ENCODE measurements at places on chromosomes 12 and 14.

- DNase-seq = no peak
Observed at GRCh38 chr14:99937475-99938244, 127.6 kb upstream of the EVL start.

DNA sequence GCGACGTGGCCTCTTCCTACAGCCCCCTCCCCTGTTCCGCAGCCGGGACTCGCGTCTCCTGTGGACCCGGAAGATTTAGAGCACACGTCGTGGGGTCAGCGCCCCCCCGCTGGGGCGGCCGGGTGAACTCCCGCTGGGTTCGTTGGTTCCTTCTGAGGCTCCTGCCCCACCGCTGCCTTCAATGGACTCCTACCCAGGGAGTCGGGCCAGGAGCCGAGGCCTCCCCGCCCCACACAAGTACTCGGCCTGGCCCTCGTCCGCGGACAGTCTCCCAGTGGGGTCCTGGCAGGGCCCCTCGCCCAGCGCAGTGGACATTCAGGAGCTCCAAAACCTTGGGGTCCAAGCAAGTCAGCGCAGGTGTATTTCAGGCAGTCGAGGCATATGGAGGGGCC is 1.2 kb downstream of the MMP17 start:
- DNase-seq = no peak

DNA sequence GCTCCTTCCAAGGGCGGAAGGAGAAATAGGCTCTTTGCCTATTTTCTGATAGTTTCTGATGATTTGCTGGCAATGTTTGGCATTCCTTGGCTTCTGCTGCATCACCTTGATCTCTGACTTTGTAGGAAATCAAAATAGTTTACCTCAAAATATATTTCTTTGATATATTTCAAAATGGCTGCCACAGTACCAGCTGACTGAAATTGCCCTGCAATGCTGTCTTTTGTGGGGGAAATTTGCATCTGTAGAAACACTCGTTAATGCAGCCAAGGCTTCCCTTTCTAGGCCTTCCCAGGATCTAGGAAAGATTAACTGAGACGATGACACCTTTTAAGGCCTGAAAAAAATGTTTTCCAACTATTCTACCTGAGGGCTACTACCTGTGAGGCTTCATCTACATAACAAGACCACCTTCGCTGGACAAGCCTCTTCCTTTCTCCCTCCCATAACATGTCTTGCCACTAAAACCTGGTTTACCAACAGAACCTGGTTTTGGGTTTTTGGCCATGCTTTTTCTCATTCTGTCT is 212.8 kb upstream of the SSTR1 start:
- DNase-seq = no peak

- peak; percentile 16 for DNase-seq
Observed at GRCh38 chr14:57982804-57983634, 117.1 kb upstream of the SLC35F4 start.

DNA sequence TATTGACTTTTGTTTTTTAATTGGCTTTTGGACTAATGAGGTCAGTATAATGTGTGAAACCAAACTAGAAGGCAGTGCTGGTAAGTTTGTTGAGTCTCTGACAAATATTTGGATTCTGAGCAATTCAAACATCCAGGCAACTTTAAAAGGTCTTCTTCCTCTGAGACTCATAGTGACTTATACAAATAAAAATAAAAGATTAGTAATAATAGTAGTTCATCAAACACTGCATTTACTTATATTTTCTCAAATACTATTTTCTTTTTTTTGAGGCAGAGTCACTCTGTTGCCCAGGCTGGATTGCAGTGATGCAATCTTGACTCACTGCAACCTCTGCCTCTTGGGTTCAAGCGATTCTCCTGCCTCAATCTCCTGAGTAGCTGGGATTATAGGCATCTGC is 337.9 kb downstream of the DAD1 start:
- no peak for DNase-seq

DNA sequence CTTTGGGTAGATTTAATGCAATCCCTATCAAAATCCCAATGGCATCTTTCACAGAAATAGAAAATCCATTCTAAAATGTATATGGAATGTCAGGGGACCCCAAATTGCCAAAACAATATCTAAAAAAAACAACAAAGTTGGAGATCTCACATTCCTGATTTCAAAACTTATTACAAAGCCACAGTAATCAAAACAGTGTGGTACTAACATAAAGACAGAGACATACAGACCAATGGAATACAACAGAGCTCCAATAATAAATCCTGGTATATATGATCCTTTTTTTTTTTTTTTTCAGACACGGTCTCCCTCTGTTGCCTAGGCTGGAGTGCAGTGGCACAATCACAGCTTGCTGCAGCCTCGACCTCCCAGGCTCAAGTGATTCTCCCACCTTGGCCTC is 4.7 kb downstream of the TMBIM4 start:
- DNase-seq = no peak

- no peak for DNase-seq
Observed at GRCh38 chr12:51953089-51953488, 1.6 kb downstream of the ACVR1B start.

GRCh38 chr14:40981247-40981646 is 625.4 kb upstream of the LRFN5 start:
- no peak for DNase-seq

- no peak for DNase-seq
Observed at GRCh38 chr12:78028426-78028825, 197.7 kb downstream of the NAV3 start.

- DNase-seq = no peak
Observed at GRCh38 chr12:43105426-43105981, 446.5 kb downstream of the ADAMTS20 start.

GRCh38 chr12:42192686-42193085 is 45.4 kb downstream of the YAF2 start:
- DNase-seq = no peak

All from NCI-H1417 treated with DMSO at 0.1 percent for 48 hours (cell line).